ENCODE measurements at places on chromosomes 5 and 9.

DNA sequence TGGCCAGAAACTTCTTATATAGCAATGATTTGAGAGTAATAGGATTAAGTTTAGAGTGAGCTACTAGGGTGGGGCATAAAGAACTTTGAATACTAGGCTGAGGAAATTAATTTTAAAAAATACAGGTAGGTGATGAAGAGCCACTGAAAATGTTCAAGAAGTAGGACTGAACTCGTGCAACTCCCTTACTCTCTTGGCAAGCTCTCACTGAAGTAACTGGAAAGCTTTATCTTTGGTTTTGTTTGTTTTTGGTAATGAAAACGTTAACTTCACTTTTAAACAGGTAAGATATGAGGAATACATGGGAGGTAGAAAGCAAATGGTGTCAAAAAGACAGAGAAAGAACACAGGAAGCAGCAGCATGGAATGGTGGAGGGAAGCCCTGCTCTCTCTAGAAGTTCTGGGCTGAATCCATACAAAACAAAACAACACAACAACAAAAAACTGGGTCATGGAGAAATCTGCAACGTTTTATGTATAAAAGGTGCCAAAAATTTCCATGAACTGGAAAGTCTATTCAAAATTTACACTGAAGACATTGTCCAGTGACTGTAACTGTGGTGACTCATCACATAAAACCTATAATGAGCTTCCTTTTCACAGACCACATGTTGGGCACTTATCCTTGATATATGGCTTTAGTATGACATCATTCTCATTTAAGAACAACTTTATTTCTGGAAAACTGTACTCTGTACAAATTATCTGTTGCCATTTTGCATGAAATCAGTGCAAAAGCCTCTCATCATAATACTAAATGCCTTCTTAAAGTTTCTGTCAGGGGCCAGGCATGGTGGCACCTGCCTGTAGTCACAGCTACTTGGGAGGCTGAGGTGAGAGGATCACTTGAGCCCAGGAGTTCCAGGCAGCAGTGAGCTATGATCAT, 91.2 kb upstream of the CHD1 start:
- peak; percentile 24 for DNase-seq

DNA sequence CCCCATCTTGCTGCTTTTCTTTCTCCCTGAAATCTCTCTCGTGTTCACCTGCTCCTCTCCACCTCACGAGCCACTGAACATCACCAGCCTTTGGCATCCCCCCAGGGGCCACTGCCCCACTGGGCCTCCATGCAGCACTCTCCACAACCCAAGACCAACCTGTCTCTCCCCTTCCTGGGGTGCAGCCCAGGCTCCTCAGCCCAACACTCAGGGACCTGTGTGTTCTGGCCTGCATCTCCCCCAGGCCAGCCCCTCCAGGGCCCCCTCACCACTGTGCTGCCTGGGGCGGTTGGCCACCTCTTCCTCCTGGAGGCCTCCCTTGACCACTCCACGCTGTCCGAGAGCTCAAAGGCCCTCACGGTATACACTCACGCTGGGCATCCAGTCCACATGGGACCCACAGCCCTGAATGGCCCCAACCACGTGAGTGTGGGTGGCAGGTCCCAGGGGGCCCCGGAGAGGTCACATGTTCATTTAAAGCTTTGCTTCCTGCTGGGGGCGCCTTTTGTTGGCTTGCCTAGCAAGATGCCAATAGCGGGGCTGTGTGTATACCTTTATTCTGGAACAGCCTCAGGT, 453 bp upstream of the DOK3 start:
- no peak for DNase-seq

GRCh38 chr5:150081541-150082283, 4.6 kb downstream of the CSF1R start:
- DNase-seq, result no peak

- peak; percentile 73 for DNase-seq
Measured at GRCh38 chr9:106893088-106893487, 30.1 kb downstream of the ZNF462 start.

GRCh38 chr9:80156756-80157472, 585.1 kb downstream of the TLE4 start:
- no peak for DNase-seq

DNA sequence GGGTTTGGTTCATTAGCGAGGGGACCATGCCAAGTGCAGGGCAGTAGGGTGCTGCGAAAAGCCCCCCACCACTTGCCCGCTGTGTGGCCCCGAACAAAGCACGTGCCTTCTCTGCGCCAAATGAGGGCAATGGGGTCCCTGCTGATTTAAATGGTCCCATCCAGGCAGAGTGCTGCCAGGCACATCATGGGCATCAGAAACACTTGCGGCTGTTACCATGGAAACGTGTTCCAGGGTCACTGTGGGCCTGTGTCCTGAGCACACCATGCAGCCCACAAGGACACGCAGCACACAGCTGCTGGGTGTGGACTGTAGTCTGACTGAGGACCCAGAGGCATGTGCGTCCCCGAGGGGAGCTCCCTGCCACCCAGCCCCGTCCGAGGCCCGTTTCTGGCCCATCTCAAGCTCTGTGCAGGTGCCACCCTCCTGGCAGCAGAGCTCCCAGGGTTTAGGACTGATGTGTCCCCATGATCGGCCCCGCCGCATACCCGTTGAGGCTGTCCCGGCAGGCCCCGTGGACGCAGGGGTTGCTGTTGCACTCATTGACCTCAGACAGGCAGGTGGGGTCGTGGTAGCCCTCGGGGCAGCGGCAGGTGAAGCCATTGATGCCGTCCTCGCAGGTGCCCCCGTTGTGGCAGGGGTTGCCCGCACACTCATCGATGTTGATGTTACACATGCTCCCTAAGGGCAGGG, 31.3 kb upstream of the SEC16A start:
- no peak for DNase-seq

GRCh38 chr5:109928046-109928445, 238.3 kb downstream of the MAN2A1 start:
- DNase-seq, result no peak

DNA sequence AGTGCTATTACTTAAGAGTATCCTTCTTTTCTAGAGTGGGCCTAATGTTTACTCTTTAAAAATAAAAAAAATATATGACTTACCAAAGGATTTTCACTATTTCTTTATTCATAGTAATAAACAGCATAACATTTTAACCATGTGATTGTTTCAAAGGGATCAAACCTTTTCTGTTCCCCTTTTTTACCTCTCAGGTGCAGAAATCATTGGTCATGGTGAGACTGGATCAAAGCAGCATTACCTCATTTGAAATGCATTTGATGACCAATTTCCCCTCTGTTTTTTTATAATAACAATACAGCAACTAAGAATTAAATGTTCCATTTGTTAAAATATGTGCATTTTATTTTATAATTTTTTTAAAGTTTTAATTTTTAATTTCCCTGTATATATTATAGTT, 598.0 kb upstream of the RGMB start:
- DNase-seq, result no peak

GRCh38 chr5:89542736-89543135, 659.8 kb upstream of the MEF2C start:
- no peak for DNase-seq

- DNase-seq, result peak; percentile 15
Measured at GRCh38 chr5:11719888-11720481, 184.3 kb downstream of the CTNND2 start.

- no peak for DNase-seq
Measured at GRCh38 chr9:20725675-20726074, 41.6 kb downstream of the FOCAD start.

DNA sequence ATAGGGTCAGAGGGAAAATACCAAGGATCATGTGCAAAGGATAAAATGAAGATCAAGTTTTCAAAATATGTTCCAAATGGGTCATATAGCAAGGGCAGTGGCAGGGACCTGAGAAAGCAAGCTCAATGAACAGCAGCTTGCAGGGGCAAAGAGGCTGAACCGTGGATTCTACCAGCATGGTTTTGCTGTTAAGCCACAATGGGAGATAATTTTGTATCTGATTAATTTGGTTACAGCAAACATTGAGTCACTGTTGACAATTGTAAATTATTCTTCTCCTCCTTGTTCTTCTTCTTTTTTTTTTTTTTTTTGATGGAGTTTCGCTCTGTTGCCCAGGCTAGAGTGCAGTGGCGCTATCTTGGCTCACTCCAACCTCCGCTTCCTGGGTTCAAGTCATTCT, 18.4 kb upstream of the ERAP2 start:
- DNase-seq, result no peak

DNA sequence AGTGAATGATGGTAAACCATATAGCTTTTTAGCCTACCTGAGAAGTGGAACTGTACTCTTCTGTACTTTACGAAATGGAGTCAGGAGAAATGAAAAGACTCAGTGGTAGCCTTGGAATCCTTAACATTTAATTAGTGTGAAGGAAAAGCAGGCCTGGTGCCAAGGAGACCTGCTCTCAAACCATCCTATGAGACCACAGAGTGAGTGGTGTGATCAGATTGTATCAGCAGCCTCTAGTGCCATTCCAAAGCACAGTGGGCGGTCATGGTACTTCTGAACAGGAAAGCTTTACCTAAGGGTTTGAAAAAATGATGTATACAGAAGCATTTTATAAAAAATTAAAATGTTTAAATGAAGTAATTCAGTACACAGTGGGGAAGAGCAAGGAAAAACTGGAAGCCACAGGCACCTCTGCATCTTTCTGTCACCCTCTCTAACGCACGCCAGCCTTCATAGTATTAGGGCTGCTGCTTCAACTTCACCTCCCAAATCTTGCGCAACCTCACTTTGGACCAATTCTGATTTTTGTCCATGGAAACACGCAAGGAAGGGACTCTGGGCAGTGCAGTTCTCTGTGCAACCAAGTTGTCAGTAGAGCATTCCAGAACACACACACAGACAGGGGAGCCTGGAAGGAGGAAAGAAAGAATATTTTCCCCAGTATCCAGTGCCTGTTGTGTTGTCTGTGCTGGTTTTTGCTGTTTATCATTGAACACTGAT, 203.7 kb downstream of the SH3GL2 start:
- DNase-seq, result no peak

GRCh38 chr5:133469846-133470245, 142.5 kb downstream of the FSTL4 start:
- no peak for DNase-seq

DNA sequence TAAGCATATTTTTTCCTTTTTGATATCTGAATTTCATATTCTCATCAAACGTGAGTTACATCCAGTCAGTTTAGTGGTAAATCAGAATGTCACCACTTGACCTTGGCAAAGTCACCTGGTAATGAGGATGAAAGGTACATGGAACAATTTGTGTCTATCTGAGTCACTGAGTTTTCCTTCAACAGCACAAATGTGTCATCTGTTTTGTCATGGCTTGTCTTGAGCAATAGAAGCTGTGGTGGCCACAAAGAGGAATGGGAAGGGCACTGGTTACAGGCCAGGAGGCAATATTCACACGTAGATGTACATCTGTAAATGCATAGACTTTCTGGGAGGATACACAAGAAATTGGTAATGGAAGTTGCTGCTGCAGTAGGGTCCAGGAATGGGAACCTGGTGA, 8.4 kb upstream of the ZNF474 start:
- no peak for DNase-seq

DNA sequence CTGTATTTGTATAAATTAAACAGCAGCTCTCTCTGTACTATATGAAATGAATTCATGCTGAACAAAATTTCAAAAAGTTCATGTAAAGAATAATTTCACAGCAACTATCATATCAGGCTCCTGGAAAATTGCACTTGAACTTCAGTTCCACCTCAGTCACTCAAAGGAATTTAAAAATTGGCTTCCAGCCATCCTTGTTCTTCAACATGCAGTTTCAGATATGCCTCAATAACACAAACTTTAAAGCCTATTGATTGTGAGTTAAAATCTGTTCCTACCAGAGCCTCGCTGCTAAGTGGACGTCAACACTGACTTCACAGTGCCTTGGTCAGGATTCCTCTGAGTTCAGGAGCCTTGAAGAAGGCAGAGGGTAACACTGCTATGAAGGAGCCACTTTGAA, 418.7 kb upstream of the WWC1 start:
- no peak for DNase-seq

DNA sequence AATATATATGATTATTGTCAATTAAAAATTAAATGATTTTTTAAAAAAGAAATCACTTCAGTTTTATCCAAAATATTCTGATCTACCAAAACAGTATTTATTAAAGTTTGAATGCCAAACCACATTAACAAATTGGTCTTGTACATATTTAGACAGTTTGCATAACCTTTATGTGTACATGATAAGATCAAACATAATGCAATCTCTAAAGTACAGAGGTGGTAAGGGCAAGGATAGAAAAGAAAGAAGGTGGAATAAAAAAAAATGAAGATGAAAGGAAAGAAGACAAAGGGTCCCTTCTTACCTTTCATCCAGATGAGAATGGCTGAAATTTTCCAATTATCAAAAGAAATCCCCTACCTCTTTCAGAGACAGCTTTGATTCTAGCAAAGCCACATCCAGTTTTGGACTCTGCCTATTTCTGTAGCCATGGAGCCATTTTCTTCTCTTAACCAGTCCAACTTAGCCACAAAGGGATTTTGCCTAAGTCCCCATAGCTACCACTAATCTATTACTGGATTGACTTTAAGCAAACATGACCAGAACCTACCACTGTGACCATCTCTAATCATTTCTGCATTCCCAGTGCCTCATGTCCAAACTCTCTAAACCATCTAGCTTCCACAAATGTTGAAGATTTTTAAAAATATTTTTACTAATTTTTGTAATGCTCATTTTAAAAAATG, 133.3 kb upstream of the TRPM3 start:
- no peak for DNase-seq

DNA sequence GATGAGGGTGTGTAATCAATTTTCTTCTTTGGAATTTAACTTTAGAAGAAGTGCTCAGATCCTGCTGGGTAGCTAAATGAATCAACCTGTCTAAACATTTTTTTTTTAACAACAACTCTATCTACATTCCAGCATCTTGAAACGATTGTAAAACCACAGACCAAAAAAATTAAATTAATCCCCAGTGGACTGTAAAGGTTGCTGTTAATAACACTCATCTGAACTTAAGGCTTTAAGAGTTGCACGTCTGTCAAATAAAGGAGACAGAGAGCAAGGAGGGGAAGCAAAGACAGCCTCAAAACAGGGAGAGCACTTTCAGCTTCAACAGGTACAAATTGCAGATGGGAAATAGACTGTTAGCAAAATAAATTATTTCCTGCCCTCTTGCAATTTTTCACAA, 548.5 kb downstream of the DTWD2 start:
- DNase-seq, result no peak

DNA sequence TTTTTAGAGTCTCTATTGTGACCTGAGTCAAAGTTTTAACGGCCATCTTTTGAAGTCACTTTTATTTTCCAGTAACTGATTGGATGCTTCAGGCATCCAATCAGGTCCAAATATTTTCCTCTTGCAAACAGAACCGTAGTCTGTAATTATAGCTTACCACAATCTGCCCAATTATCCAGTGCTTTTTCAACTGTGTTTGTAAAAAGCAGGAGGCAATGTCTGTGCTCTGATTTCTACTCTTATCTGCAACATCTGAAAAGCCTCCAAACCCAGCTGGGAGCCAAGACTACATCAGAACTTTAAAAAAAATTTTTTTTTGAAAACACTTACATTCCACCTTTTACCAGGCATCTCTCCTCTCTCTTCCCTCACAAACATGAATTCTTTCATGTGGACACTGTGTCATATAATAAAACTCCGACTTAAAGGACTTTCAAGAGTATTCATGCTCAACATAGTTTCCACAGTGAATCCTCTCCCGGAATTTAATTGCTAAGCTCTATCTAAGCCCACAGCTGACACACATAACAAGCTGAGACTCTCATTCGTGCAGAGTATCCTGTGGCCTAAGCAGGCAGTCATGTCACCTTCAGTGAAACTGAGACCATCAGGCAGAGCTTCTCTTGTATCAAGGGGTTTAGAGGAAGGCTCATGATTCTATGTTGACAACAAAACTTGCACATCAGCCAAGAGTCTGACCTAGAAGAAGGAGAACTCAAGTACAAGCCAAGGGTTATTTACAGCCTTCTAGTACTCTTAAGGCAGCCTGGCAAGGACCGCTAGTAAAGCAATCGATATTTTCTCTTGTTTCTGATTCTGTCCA, 272.7 kb downstream of the TLE1 start:
- DNase-seq, result no peak
